Pons (tissue), 1 donor: ENCODE measurements at places on chromosomes 4 and X.

GRCh38 chrX:68666580-68666979 is 19.1 kb downstream of the STARD8 start:
- DNase-seq = peak; percentile 53

- DNase-seq = no peak
Measured at GRCh38 chr4:154868414-154869194, 87.5 kb downstream of the RBM46 start.

DNA sequence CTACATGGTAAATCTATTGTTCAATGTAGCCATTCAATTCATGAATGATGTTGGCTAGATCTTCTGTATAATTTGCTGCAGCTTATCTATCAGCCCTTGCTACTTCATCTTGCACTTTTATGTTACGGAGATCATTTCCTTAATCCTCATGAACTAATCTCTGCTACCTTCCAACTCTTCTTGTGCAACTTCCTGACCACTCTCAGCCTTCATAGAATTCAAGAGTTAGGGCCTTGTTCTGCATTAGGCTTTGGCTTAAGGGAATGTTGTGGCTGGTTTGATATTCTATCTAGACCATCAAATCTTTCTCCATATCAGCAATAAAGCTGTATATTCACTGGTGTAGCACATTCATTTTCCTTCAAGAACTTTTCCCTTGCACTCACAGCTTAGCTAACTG is 36.7 kb upstream of the MAP9 start:
- DNase-seq = no peak

DNA sequence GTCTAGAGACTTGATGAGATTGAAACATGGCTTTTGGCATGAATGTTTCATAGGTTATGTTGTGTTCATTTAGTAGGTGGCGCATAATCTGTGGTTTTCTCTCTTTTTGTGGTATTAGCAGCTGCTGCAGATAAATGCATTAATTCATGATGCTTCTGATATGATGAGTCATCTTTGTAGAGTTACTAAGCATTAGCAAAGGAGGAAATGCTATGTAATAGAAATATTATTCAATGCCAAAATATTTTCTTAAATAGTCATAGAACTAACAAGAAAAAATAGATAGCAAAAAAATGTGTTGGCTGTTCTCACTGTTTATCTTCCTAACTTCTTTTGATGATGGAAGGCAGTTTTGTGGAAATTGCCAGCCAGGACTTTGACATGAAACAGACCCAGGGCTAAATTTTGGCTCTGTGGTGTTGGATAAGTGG is 3.6 kb downstream of the ZXDB start:
- DNase-seq = no peak

- no peak for DNase-seq
Measured at GRCh38 chr4:47525154-47525819, 40.2 kb downstream of the ATP10D start.

GRCh38 chr4:130154901-130155300 is 1058.9 kb downstream of the C4orf33 start:
- DNase-seq = peak; percentile 8

DNA sequence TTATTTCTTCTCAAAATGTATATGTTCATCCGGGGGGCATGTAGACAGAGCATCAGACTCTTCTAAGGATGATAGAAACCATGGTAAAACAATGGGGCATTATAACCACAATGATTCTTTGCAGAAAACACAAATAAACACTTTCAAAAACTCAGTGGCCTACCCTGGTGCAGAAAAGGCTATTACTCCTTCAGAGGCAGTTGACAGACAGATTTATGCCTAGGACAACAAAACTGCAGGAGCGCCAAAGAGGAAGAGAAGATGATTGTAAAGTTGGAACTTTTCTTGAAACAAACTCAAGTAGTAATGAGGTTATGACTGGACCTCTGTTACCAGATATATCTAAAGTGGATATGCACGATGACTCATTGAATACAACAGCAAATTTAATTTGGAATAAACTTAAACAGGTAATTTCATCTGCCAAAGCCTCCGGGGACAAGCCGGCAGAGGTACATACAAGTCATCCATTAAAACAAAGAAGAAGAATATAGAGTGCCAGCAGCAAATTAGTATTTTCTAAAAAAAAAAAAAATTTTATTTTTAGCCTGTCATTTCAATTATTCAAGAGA is 1068.4 kb upstream of the INTU start:
- peak; percentile 8 for DNase-seq

- DNase-seq = no peak
Measured at GRCh38 chr4:37693450-37694190, 7.4 kb upstream of the RELL1 start.

- no peak for DNase-seq
Measured at GRCh38 chrX:87896057-87896456, 378.5 kb downstream of the KLHL4 start.

- no peak for DNase-seq
Measured at GRCh38 chr4:150699599-150699998, 117.6 kb downstream of the MAB21L2 start.

GRCh38 chr4:95761426-95761825 is 78.5 kb upstream of the PDHA2 start:
- DNase-seq = no peak

DNA sequence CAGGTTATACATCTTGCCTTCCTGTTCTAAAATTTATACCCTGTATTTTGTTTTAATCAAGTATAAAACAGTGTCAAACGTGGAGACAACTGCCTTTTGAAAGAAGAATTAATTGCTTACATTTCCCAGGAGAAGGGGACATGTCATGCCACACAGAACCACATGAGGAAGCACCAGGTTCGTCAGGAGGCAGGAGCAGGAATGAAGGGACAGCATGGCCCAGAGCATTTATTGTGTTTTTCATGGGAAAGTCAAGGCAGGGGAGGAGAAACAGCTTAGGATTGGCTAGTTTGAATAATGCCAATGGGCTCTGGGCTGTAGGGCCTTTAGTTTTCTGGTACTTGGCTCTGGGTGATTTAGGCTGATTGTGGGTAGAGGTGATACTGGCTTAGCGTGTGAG is 203.7 kb downstream of the CFAP299 start:
- no peak for DNase-seq

GRCh38 chr4:126427853-126428252 is 1113.1 kb downstream of the FAT4 start:
- no peak for DNase-seq
